Urinary bladder (tissue), 4 donors: ENCODE measurements at places on chromosomes 5 and 9. TPM values are rescaled to one million over a fixed set of nuclear protein-coding genes. Genes with fewer than 3 reads are reported as not detected.

The MEGF10 gene
- 0.43 TPM for polyA plus RNA-seq

DNA sequence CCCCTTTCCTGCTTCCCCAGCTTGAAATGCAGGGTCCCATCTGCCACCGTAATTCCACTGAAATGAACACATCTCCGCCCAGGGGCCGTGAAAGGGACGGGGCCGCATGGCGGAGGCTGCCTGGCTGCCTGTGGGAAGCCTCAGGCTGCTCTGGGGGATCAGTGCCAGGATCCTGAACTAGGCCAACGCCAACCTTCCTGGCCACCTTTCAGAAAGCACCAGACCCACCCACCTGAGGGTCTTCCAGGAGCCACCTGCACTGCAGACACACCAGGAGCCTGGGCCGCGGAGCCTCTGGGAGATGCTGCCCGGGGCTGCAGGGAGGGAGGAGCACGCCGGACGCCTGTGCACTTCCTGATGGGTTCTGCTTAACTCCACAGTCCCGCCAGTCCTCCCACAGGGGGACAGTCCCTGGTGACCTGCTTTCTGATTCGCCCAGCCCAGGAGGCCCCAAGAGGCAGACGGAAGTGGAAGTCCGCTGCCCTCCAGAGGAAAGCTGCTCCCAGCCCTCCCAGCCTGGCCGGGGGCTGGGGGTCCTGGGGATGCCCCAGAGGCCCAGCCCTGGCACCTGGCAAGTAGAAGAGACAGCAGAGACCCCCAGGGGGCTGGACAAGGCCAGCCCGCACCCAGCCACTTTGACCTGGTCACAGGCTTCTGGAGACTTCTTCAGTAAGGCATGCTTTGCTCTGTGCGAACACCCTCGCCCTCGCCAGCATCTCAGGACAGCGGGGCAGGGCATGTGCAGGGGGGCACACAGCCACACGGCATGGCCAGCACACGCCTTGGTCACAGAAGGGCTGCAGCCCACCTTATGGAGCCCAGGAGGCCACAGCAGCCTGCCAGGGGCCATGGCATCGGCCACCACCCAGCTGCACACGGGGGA, at the start of gene CARD9:
Gene CARD9, minus strand, starts transcription at position 370 of the 883 bp plus-strand sequence. CDS start 1,591 bp downstream, outside the sequence.
- DNase-seq, result no peak

DNA sequence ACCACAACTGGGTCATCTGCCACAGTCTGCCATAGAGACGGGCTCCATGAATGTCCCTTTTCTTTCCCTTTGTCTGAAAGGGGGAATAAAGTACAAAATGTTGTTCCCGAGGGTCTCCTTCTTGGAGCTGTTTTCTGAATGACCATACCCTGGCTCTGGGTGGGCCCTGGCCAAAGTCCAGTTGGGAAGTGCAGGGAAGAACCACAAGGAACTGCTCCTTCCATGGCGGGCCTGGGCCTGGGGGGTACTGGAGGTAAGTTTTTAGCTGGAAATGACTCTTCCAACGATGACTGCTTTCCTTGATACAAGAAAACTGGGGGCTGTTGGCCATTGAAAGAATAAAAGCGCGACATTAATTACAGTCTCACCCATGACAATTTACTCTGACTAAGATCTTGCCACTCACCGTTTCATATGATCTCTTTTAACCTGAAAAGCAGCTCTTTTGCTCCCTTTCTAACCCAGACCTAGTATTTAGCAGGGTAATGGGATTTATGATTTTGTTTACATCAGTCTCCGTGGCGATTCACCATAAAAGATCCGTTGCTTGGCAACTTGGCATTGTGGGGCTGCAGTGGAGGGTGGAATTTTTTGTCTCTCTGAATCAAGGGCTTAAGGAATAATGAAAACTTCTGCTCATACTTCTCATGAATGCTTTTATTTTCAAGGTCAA, 89.2 kb upstream of the PTCH1 start:
- peak; percentile 83 for DNase-seq

GRCh38 chr5:93294199-93294598, 286.8 kb downstream of the NR2F1-AS1 start:
- no peak for DNase-seq

DNA sequence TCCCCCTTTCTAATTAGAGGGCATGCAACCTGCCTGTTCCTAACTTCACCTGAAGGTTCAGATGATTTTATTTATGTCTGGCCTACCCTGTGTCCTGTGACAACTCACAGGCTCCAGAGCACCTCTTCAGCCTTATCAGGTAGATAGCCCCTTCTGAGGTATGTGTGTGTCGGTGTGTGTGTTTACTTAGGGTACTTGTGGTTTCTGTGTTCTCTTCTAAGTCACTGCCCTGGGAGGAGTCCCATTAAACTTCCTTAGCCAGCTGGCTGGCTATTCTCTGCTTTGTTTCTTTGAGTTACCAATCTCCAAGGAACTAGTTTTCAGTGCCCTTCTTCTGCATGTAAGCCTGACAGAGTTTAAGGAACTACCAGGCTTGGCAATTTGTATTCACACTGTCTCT, 74.9 kb downstream of the UNC13B start:
- DNase-seq, result no peak

DNA sequence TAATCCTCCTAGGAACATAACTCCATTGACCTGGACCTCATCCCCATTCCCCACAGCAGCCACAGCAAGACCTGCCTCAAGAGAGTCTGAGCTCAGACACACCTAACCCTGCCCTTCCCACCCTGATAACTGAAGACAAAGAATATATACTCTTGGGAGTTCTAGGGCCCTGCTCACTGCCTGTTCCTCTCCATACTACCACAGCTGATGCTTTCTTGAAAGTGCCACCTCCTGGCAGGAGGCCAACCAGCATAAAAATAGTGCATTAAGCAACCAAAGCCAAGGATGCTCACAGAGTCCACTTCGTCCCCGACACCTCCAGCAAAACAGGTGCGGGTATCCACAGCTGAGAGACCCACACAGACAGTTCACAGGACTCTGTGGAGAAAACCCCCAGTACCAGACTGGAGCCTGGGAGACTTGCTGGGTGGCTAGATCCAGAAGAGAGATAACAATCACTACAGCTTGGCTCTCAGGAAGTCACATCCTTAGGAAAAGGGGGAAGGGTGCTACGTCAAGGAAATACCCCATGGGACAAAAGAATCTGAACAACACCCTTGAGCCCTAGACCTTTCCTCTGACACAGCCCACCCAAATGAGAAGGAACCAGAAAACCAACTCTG, 23.5 kb downstream of the FAM114A2 start:
- no peak for DNase-seq

The FKBP15 gene
- 18.2 TPM for polyA plus RNA-seq

GRCh38 chr9:82108941-82109340, 120.4 kb downstream of the SPATA31D1 start:
- DNase-seq, result no peak

The ANKRD34B gene
- polyA plus RNA-seq, result not detected

- no peak for DNase-seq
Measured at GRCh38 chr5:60403343-60404006, 296.5 kb downstream of the DEPDC1B start.

DNA sequence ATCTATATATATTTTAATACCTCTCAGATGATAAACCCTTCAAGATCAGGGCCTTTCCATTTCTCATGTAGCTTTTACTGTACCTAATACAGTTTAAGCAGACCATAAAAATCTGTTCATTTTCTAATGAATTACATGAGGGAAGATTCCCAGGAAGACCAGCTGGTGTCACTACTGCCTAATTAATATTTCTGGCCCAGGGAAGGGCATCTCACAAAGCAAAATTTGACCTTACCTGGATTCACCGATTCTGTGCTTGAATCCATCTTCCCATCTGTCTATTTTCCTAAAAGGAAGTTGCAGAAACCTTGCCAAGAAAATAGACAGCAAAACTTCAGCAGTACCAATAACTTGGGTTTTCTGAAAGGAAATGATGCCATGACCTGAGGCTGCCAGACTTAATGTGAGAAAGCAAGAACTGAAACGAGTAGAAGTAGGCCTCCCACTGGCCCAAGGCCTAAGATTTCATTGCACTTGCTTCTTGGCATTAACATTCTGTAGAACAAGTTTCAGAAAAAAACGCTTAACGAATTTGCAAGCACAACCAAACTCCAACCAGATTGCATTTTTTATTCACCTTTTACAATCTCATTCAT, 83.0 kb upstream of the GLIS3 start:
- DNase-seq, result no peak

DNA sequence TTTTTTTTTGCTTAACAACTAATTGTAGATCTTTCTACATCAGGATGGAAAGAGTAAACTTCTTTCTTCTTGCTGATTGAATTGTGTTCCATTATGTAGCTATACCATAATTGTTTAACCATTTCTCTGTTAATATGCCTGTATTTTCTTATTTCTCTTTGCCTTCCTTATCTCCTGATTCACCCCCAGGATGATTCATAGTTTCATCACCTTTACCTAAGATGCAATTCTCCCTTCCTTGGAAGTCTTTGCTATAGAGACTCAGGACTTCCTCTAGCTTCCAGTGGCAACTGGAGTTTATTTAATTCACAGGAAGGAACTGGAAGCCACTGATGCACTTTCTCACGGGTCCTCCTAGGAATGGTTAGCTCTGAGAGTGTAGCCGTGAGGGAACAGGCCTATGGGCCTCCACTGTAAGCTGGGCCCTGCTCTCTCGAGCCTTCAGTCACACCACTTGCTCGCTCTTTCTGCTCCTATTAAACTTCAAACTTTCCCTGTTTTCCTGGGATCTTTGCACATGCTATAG, 83.1 kb downstream of the FGF1 start:
- DNase-seq, result no peak

- no peak for DNase-seq
Measured at GRCh38 chr9:125513668-125514413, 193.2 kb downstream of the MAPKAP1 start.

The NMRK1 gene
- polyA plus RNA-seq, result 18.9 TPM

The NR4A3 gene
- polyA plus RNA-seq, result 4.8 TPM

The TMOD1 gene
- 36.6 TPM for polyA plus RNA-seq

- DNase-seq, result no peak
Measured at GRCh38 chr5:139058121-139058520, 140.0 kb downstream of the SIL1 start.

DNA sequence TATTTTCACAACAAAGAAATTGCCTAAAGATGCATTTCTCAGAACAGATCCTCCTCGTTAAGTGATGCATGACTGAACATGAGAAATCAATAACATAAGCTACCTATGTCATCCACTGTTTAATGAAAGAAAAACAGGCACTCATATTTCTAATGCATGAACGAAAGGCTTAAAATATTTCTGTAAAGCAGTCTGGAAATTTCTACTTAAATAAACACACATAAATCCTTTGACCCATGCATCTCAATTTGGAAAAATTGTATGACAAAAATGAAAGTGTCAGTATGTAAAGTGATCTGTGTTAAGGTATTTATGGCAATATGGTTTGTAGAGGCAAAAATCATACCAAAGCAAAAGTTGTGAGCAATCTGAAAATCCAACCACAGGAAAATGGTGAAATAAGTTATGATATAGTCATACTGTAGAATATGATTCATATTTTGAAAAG, 399.2 kb upstream of the GRAMD2B start:
- DNase-seq, result no peak

DNA sequence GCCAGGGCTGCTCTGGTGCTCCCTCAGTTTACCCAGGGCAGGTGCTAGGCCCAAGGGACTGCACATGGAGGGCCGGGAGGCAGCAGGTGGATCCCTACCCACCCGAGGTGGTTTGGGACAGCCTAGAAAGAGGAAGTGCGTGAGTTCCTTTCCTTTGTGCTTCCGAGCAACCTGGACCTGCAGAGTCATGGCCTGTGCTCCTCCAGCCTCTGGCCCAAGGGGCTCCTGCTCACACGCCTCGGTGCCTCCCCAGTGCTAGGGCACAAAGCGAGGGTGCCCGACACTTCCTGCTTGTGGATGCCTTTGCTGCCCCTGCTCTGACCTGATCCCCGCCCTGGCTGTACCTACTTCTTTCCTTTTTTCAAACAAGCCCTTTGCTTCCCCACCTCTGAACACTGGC, 79.3 kb downstream of the RXRA start:
- DNase-seq, result no peak

DNA sequence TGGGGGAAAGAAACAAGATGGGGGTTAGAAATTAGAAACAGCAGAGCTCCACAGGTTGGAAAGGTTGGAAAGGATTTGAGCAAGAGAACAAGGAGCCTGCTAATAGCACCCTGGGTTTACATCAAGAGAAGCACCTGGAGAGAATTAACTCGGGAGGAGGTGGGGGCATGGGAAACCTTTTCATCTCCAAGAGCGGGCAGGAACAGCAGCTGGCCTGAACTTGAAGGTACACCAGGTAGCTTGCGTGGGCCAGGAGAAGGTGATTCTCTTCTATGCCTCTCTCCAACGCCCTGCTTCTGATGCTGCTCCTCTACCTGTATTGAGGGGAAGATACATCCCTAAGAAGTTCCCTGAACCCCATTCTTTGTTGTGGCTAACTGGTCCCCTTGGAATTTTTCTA, 37.1 kb upstream of the GLRX start:
- DNase-seq, result no peak

The SARDH gene
- 1.5 TPM for polyA plus RNA-seq
